Activated T-helper 1 cell treated with anti-CD3 and anti-CD28 coated beads, Interleukin-12 subunit alpha, Interleukin-12 subunit beta, Interleukin-2, Interleukin-4 antibody, amounts not matched to agents 30 ng/mL and 10 ng/mL and 1 ng/mL, durations not matched to agents 14 hours and 24 hours and 36 hours (primary cell): ENCODE measurements at places on chromosomes 6 and 20. TPM values are rescaled to one million over a fixed set of nuclear protein-coding genes. Genes with fewer than 3 reads are reported as not detected.

The GNAS-AS1 gene
- total RNA-seq, result 1.4 and 1.7 TPM in 2 replicates

The GID8 gene
- total RNA-seq, result 52.5 and 55.3 TPM in 2 replicates

The SLA2 gene
- 62.0 and 64.0 TPM in 2 replicates for total RNA-seq

The CST7 gene
- 127 and 133 TPM in 2 replicates for total RNA-seq

The SPATA25 gene
- 0.59 and 1.1 TPM in 2 replicates for total RNA-seq

DNA sequence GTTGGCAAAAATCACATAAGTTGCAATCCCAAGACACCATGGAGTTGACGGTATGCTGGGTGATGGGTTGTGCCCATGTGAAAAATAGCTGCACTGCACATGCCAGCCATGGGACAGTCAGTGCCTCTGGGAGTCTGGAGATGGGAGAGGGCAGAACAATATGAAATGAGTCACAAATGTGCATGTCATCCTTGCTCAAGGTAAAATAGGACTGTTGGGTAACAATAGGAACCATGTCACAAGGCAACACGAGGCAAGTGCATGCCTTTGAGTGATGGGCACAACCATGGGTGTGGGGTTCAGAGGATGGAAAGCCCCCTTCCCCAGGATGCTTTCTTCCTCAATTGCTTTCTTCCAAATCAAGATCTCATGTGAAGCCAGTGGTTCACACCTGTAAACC lies 70.5 kb upstream of the PIM1 start:
- H3K27me3 ChIP-seq, result no peaks in the 10 kb centered on the region
- H3K4me3 ChIP-seq, result no peak overlapping the region
- no peaks in the 10 kb centered on the region for H3K36me3 ChIP-seq
- no peak for DNase-seq
- peaks cover 36% of the 10 kb centered on the region for H3K4me1 ChIP-seq

DNA sequence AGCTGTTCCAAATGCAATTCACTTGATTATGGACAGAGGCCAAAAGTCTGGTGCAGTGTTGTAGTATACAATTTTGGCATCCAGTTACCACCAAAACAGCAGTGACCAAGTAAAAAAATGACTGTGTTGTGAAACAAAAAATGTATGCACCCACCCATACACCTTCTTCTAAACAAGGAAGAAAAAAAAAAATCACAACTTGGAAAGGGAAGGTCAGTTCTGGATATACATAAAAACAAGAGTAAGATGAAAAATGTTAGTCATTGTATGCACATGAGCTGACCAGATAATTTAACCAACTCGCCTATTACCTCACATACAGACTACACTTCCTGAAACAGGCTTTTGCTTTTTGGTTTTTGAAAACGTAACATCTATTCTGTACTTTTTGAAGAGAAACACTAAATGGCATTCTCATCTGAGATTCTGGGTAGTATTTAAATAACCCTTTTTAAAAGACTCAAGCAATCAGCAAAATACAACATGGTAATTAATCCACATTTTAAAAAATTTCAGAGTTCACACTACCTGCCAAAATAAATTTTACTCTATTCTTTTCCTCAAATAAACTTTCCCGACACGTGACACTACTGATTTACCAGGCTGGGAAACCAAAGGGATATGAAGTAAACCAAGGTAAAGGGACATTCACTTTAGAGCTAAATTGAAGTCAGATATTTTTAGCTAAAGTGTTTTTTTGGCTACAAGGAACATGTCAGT lies 141.6 kb upstream of the SHLD1 start:
- H3K4me1 ChIP-seq, result peaks cover 53% of the 10 kb centered on the region
- peak overlapping the region; percentile 99 for H3K4me3 ChIP-seq
- peaks cover 3% of the 10 kb centered on the region for H3K27me3 ChIP-seq
- peak overlapping the region; percentile 57 for H3K27ac ChIP-seq

GRCh38 chr6:154506991-154507898 lies 3.2 kb downstream of the CNKSR3 start:
- peaks cover 5% of the 10 kb centered on the region for H3K4me1 ChIP-seq
- no peak overlapping the region for H3K27ac ChIP-seq
- no peaks in the 10 kb centered on the region for H3K36me3 ChIP-seq
- no peak overlapping the region for H3K4me3 ChIP-seq
- DNase-seq, result no peak

DNA sequence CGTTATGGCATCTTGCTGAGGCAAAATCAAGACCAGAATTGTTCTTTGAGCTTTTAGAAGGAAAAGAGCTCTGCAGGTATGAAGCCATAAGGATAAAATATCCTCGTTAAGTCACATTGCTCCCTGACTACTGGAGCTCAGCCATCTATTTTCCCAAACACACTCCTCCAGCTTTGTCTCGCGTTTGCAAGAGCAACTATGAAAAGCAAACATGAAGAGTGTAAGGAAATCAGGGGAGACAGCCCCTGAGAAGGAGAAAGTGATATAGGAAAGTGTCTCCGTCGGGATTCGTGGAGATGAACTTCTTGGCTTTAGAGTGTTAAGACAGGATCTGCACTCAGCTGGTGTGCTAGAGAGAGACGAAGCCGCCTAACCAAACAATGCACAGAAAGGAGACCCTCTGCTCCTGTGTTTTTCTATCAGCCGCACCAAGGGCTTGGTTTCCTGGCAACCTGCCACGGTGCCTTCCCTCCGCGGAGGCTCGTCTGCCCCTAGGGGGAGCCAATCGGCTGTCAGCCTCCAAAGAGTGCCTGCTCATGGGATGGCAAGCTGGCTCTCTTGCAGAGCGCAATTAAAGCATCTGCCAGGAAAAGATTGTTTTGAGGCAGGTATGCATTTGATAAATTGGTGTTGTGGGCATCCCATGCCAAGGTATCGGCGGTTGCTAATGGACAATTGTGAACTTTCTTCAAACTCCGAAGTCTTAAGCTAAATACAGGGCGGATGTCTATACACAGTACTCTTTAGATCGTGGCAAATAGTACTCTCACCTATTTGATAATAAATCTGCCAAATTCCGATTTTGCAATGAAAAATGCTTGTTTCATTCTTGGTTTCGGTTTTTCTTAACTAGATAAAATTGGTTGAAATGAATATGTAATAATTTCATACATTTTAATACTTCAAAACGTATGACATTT lies 603.2 kb downstream of the RNF144B start:
- no peak overlapping the region for H3K4me3 ChIP-seq
- no peaks in the 10 kb centered on the region for H3K4me1 ChIP-seq
- no peaks in the 10 kb centered on the region for H3K27me3 ChIP-seq

- DNase-seq, result peak; percentile 79
- peaks cover 30% of the 10 kb centered on the region for H3K4me1 ChIP-seq
- no peaks in the 10 kb centered on the region for H3K27me3 ChIP-seq
- peaks cover 21% of the 10 kb centered on the region for H3K36me3 ChIP-seq
- peak overlapping the region; percentile 84 for H3K27ac ChIP-seq
- H3K4me3 ChIP-seq, result peak overlapping the region; percentile 83
Observed at GRCh38 chr20:58236612-58237317, 8.3 kb upstream of the ANKRD60 start.
